ENCODE measurements at places on chromosomes 6 and 20.

- DNase-seq: peak; percentile 97
Measured at GRCh38 chr6:137958811-137959565, 91.9 kb downstream of the TNFAIP3 start.

DNA sequence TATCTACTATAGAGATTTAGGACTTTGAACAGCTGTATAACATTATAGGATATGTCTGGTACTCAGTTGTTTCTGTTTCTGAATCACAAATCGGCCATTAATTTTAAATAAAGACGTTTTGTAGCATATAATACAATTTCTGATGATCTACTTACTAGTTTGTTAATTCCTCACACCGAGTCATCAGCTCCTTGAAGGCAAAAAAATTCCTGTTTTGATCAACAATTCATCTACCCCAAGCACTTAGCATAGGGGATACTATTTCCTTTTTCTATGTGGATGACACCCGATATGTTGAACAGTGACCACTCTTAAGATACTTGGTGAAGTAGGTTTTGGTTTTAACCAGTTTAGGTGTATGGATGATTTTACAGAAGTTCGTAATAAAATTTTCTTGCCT lies 107.3 kb downstream of the NCOA3 start:
- DNase-seq: no peak

DNA sequence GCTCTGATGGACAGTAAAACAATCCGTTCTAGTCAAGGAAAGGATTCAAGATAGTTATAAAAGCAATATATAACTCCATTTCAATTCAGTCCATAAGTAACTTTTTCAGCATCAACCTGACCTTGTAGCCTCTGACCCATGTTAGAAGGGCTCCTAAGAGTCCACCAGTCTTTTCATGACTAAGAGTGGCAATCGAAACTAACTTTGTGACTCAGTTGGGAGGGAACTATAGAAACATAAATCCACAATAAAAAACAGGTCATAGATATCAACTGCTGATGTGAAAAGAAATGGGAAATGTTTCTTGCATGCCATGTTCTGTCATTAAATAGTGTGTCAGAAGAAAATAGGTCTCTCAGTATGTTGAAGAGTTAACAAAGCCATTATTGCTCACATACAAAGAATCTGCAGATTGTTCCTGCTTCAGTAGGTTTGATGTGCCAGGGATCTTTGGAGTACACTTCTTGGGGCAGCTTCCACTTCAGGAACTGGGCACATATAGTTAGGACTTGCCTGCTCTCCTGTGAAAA lies 16.2 kb upstream of the RBL1 start:
- no peak for DNase-seq

DNA sequence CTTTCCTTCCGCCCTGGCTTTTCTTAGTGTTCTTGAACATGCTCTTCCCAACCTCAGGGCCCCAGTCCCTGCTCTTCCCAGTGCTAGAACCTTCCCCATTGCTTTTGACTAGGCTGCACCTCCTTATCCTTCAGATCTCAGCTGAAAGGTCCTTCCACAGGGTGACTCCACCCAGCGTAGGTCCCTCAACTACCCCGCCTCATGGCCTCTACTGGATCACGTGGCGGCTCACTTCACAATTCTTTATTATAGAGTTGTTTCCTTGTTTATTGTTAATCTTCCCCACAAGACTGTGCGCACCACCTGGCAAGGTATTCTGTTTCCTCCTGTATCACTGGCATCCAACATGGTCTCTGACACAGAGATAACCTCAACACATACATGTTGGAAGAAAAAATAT lies 31.2 kb downstream of the TTLL9 start:
- DNase-seq: no peak

DNA sequence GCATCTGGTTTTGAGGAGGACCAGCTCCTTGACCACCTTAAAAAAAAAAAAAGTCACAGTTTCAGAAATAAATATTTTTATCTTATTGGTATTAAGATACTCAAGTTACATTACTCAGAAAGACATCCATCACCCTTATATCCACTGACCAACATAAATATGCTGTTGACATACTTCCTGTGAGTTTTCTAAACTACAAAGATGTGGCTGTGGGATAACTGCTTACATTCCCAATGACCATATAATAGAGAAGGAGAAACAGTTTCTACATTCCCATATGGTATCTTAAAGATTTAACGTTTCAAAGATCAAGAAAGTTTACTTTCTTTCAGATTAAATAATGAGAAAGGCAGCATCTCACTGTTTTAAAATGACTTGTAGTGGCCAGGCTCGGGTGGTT lies 46.3 kb downstream of the TP53INP2 start:
- DNase-seq: no peak

- no peak for DNase-seq
Measured at GRCh38 chr6:98650941-98651340, 183.4 kb upstream of the POU3F2 start.

- DNase-seq: no peak
Measured at GRCh38 chr20:36125097-36125496, 29.4 kb upstream of the EPB41L1 start.

DNA sequence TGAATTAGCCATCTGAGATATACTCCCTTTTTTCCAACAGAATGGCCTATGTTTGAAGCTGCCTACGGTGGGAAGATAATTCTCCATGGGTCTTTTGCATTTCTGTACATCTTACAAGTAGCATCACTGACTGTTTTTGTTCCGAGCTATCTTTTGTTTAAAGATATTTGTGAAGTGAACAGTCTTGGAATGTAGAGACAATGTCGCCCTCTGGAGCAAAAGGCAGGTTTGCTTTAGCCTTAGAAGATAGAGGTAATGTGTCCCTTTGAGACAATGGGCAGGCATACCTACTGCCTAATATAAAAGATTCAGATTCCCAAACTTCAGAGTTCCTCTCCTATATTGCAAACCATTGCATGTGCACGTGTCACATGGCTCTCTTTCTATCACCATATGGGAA lies 347.8 kb upstream of the CNR1 start:
- no peak for DNase-seq

GRCh38 chr6:100382031-100382430 lies 82.7 kb downstream of the SIM1 start:
- DNase-seq: no peak

GRCh38 chr6:72371473-72371872 lies 250.4 kb upstream of the KCNQ5 start:
- no peak for DNase-seq

DNA sequence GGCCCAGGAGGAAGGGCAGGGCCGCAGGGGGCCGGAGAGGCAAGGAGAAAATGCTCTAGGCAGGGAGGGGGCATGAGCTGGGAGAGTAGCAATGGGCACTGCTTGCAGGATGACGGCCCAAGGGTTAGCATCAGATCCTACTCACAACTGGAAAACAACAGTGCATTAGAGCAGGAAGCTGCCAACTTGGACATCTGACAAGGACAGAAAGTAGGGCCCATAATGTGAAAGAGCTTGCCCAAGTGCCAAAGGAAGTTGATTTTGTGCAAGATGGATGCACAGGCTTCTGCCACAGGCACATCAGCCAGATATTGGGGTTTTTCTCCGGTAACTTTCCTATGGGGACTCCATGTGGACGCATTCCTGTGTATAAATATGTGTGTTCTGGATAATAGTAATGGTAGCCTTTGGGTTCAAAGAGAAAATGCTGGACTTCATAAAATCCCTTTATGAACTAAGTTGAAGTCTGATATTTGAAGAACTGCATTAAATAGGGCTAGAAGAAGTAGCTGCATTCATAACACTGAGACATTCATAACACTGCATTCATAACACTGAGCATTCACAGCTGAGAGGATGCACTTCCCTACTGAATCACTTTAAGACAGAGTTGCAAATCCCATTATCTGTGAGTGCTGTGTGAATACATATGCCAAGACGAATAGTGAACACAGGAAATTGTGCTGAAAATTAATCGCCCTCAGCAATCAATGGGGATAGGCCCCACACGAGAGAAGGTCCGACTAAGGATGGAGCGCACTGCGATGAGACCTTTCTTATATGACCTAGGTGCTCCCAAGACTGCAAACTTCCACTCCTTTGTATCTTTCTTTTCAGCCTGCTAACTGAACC lies 235.6 kb upstream of the PRDM1 start:
- DNase-seq: no peak

- peak; percentile 90 for DNase-seq
Measured at GRCh38 chr6:154169193-154169847, 130.3 kb downstream of the OPRM1 start.

- no peak for DNase-seq
Measured at GRCh38 chr6:35596448-35597442, 84.0 kb upstream of the TULP1 start.

DNA sequence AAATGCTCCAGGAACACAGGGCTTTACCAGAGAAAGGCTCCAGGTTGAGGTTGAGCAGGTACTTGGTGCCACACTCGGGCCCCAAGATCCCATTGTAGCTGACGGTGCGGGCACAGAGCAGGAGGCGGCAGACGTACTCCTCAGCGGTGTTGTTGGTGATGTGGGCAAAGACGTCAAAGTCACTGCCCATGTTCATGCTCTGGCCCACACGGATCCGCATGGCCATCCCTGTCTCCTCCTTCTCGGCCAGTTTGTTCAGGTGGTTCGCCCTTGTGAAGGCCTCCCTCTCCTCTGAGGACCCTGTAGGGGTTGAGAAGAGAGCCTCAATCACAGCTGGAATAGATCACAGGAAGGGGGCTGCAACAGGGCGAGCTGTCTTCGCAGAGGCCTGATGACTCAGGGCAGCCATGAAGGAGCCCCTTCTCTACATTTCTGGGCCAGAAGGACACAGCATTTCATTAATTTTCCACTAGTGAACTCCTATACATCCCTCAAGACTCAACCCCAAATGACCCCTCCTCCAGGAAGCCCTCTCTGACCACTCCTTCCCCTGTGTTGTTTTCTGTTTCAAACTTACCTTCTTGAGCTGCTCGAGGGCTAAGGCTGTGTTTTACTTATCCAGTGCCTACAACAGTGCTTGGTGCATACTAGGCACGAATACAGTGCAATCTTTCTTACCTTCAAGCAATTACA lies 26.8 kb downstream of the TGM2 start:
- DNase-seq: no peak

- DNase-seq: peak; percentile 63
Measured at GRCh38 chr6:160137989-160138835, 16.6 kb downstream of the SLC22A1 start.

GRCh38 chr20:6401893-6402557 lies 279.2 kb upstream of the FERMT1 start:
- DNase-seq: no peak

DNA sequence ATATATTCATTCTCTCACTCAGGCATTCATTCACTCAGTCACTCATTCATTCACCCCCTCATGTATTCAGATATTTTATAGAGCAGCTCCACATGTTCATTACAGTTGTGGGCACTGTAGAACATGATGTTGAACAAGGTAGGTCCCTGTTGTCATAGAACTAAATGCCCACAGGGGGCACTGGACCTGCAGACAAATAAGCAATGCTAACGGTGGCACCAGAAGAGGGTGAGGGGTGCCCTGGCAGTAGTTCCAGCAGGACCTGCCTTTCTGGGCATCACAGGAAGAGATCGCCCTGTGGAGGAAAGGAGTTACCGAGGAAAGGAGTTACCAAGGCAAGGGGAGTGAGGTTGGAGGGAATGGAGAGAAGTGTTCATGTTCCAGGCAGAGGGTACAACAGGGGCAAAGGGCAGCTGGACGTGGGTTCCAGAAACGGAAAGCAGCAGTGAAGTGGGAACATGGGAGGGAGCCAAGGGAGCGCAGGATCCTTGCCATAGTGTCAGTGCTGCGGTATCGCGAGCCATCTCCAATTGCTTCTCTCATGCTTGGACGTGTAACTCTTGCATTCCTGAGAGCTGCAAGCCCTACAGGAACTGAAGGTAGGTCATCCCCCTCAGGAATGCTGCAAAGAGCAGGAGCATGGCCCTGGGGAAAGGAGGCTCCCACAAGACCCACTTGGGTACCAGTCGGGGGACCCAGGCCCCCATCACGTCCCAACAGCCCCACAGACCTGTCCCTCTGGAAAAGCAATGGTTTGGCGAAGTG lies 128.2 kb downstream of the EDN3 start:
- DNase-seq: peak; percentile 51

- DNase-seq: peak; percentile 19
Measured at GRCh38 chr6:41392246-41392645, 56.8 kb downstream of the NCR2 start.

GRCh38 chr20:45788351-45788750 lies 3.3 kb downstream of the WFDC3 start:
- DNase-seq: no peak

- DNase-seq: no peak
Measured at GRCh38 chr6:107618672-107619071, 128.8 kb downstream of the SOBP start.

DNA sequence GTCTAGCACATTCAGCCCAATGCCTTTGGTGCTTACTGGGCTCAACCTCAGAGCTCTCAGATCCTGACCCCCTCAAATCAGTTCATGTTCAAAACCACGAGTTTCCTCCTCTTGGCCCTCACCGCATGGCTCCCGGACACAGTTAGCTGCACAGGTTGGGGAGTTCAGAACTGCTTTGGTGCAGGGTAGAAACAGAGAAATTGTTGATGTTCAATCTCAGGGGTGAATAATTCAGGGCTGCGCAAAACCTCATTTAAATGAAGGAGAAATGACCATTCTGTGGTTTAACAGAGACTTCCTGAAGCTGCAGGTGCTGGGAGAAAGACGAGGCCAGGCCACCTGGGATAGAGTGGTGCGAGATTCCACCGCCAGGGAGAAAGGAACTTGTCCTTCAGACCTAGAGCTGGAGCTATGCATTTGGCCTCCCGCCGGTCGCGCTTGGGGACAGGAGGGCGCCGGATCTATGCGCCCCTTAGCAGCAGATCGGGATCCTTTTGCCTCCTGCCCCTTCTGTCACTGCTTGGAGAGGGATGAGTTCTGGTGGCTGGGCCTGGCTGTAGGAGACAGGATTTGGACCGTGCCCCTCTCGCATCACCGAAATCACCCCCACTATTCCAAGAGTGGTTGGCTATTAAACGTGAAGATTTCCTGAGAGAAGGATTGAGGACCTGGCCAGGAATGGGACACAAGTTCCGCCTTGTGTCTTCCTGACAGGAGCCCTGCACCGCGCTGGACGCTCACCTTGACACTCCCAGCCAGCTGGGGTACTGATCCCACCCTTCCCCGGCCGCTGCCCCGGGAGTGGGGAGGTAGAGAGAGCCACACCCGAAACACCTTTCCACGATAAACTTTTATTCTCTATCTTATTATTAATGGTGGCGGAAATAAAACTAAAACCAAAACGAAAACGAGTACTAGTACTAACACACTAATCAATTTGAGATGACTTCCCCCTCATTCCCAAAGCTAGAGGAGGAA lies 767 bp upstream of the PAX1 start:
- no peak for DNase-seq

- DNase-seq: no peak
Measured at GRCh38 chr20:47800623-47801022, 15.3 kb upstream of the SULF2 start.

DNA sequence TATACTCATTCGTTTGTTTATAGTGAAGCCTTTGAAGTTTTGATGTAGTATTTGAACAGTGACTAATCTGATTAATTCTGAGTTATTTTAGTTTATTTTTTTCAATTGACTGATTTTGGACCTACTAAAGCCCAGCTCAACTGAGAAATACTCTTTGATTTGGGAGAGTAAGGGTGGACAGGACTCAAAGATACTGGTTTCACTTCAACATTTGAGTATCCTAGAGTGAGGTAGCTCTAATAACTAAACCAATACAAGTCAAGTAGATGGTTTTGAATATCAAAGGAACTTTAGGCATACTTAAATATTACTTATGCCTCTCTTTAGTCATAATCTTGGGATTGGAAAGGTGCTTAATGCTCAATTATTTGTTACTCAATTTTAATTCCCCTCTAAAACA lies 65.6 kb downstream of the ZNF292 start:
- DNase-seq: no peak

- DNase-seq: no peak
Measured at GRCh38 chr6:12404651-12405050, 114.5 kb downstream of the EDN1 start.
